ENCODE measurements at places on chromosomes 12 and 14.

GRCh38 chr12:31631023-31631724 lies 28.3 kb upstream of the ETFBKMT start:
- DNase-seq, result no peak

DNA sequence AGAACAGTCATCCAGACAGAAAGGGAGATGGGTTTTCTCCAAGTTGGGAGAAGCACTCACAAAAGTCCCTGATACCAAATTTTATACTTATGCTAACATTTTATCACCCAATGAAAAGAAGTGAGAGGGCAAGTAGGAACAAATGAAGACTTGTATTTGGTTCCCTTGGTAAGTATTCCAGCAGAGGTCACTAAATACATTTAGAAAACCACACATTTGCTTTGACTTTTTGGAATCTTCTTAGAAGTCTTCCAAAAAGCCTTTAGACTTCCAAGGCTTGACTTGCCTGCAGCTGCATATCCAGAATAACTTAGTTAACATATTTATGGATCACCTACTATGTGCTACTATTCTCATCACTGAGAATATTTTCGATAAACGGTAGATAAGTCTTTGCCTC lies 3.1 kb upstream of the GYS2 start:
- DNase-seq, result no peak

DNA sequence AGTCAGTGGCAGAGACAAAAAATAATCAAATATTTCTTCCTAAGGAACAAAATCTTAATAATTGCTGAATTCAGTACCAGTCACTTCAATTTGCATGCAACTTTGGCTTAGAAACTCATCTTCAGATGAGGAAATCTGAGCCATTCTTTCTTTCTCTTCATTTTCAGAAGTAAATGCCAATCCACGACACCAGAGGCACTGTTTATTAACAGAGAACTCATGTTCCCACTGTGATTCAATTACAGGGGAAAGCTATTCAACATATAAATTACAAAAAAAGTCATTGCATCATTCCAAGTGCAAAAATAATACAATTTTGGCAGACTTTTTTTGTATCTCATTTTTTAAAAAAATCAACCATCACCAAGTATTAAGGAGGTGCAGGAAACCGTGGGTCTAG lies 816.1 kb upstream of the TMEM132C start:
- no peak for DNase-seq

DNA sequence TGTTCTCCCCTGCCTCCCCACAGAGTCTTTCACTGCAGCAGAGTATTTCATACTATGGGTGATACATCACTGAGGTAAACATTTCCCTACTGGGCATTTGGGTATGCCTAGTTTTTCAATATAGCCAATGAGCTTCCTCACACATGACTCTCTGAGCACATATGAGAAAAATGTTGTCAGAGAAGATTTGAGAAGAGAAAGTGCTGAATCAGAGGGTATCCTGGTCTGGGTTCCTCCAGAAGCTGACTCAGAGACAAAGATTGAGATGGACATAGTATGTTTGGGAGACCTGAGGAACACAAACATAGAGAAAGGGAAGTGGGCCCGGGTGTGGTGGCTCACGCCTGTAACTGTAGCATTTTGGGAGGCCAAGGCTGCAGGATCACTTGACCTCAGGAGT lies 12.6 kb downstream of the SLC8B1 start:
- no peak for DNase-seq

DNA sequence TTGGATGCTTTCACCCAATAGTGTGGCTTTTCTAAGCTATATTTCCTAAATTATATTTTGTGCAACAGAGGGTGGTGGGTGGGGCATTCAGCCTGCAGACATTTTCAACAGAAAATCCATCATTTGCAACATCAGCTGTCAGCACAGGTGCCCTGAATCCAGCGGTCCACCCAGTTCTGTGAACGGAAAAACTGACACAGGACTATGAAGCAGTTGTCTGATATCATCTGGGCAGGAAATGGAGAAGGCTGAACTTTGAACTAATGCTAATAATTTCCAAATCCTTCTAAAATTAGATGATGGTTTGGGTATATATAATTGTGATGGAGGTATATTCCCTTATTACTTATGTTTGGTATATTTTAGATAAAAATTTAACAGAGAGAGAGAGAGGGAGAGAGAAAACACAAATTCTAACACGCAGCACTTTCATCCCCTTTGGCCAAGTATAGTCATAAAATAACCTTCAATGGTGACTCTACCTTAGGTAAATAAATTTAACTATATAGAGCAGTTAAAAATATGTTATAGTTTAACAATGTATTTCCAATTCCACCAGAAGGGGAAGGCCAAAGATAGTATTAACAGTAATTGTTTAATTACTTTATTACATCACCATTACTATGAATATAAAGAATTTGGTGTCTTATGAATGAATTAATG lies 58.3 kb upstream of the PTPRB start:
- DNase-seq, result no peak

DNA sequence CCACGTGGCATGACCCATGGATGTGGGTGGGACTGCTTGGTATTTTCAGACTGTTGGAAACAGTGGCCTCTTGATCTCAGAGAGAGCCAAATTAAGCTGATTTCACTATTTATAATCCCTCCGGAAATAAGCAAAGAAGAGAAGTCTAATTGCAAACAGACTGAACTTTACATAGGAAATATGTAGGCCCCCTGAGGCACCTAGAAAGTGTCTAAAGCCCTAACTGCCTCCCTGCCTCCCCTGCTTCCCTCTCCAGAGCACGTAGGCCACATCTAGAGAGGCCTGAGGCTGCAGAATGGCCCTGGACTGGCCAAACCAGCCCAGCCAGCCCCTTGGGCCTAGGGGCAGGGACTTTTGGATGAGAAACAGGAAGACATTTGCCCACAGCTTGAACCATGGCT lies 123.8 kb downstream of the ZFP36L1 start:
- no peak for DNase-seq

DNA sequence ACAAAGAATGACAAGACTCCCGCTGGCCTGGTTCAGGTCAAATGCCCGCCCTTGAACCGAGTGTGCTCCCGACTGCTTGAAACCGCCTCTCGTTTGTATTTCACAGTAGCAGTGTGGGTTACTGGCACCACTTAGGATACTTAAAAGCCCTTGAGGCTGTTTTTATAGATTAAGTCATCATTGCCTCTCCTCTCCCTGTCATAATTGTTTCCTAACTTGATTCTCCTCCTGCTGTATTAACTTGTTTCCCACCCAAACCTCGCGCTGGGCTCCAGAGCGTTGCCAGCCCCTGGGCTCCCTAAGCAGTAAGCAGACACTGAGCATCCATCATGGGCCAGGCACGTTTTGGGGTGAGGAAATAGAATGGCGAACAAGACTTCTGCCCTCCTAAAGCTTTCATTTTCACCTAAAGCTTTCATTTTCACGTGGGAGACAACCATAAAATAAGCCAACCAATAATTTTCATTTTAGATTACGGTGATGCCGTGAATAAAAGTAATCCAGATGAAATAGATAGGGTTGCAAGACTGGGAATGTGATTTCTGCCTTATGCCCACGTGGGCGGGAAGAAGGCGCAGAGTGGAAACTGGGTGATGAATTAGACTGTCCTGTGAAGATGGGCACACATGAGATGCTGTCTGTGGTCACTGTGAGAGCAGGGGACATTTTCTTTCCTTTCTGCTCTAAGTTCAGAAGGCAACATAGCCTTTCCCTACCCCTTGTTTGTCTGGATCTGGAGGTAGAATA lies 97.5 kb downstream of the PPP2R5C start:
- DNase-seq, result no peak

GRCh38 chr12:75212072-75212471 lies 2.4 kb upstream of the KCNC2 start:
- no peak for DNase-seq

DNA sequence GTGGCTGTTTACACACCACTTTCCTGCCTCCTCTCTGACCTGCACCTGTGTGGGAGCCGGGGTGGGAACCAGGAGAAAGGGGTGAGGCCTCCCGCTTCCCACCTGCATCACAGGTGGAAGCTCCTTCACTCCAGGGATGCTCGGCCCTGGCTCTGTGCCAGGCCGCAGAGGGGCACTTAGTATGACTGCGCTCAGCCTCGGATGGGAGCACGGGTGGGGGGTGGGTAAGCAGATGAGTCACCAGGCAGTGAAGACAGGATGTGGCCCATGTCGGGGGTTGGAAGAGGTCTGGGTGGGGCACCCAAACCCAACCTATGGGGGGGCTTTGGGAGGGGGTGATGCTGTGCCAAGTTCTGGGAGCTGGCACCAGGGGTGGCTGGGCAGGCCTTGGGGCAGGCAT lies 7.4 kb upstream of the CYP46A1 start:
- DNase-seq, result no peak

GRCh38 chr14:98937712-98938505 lies 334.1 kb downstream of the BCL11B start:
- no peak for DNase-seq

Data from stimulated activated CD8-positive, alpha-beta memory T cell treated with anti-CD3 and anti-CD28 coated beads, Interleukin-7, amount 100 ng/mL, for 1 hour (primary cell).